ENCODE measurements at places on chromosomes 5 and 9. TPM values are rescaled to one million over a fixed set of nuclear protein-coding genes. Genes with fewer than 3 reads are reported as not detected.
A peak's percentile ranks its signal among the peaks of the same experiment; 100 is the strongest.

Gene FGD3
- 3.1 TPM for total RNA-seq

GRCh38 chr5:135458921-135459331, 6.8 kb upstream of the TIFAB start:
- peak; percentile 83 for DNase-seq

DNA sequence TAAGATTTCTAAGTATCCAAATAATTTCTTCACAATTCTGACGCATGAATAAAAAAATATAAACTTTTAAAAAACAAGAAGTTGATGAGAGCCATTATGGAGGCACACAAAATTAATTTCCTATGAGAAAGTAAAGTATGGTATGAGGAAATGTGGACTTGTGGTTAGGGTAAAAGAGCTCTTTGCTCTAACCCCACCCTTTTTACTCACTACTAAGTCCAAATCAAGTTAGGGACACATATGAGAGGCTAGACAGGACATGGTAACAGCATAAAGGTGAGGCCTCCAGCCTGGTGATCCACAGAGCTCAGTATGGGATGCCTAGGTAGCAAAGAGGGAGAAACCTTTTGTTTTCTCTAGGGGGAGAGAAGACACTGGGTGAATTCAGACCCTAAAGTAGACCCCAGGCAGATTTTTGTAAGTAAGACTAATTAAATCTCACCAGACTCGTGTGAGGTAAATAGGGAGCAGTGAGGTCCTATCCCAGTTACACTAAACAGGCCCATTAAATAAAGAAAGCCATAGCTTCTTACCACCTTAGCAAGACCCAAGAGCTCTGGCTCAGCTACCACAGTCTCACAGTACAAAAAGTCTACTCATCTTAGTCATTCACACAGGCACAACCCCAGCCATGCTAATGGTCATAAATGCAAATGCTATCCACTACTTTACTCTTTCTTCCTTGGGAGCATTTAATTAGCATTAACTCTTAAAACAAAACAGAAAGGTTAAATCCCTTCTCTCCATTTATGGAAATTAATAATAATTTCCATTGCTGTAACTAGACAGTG, 42.6 kb downstream of the MLLT3 start:
- DNase-seq: no peak

Gene FGF1
- not detected for total RNA-seq

- no peak for DNase-seq
Measured at GRCh38 chr5:171794470-171794960, 8.9 kb downstream of the SMIM23 start.

GRCh38 chr5:154627698-154628678, 127.2 kb upstream of the LARP1 start:
- no peak for DNase-seq

DNA sequence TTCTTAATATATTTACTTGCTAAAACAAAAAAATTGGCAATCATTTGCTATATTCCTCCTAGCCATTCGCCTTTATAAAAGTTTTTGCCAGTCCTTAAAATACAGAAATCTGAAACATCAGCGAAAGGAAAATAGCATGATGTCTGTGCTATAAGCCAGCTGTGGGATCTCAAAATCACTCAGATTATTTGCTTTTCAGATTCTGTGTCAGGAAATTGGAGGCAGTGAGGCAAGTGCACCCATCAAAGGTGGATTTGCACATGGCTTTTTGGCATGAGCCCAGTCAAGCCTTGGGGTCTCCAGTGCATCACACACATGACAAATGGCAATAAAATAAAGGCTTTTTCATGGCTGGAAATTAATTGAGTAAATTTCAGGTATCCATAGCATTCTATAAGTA, 196.8 kb upstream of the DAPK1 start:
- no peak for DNase-seq

Gene RBM18
- total RNA-seq: 13.1 TPM

- DNase-seq: no peak
Measured at GRCh38 chr5:116730706-116731105, 156.1 kb upstream of the SEMA6A start.

DNA sequence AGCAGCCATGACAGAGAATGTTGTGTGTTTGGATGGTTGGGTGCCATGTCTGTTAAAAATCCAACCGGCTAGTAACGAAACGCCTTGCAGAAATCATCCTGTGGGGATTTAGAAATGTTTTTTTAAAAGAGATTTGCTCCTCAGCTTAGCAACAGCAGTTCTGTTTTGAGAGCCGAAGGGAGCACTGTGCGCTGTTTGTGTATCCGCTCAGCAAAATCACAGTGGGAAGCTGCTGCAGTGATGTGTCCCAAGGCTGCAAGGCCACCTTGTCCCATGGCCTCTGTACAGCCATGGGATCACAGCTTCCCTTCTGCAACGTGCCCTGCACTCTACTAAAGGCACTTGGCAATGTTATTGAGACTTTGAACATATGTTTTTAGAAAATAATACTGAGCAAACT, 40.9 kb downstream of the TRIO start:
- DNase-seq: no peak

Gene STARD4
- total RNA-seq: 65.0 TPM

- no peak for DNase-seq
Measured at GRCh38 chr9:37986771-37987258, 82.2 kb downstream of the SHB start.

Gene MYOT
- total RNA-seq: not detected

GRCh38 chr5:26791021-26791420, 247.4 kb downstream of the CDH9 start:
- no peak for DNase-seq

Gene TAS2R1
- total RNA-seq: not detected

Gene PLPP1
- total RNA-seq: 20.2 TPM

DNA sequence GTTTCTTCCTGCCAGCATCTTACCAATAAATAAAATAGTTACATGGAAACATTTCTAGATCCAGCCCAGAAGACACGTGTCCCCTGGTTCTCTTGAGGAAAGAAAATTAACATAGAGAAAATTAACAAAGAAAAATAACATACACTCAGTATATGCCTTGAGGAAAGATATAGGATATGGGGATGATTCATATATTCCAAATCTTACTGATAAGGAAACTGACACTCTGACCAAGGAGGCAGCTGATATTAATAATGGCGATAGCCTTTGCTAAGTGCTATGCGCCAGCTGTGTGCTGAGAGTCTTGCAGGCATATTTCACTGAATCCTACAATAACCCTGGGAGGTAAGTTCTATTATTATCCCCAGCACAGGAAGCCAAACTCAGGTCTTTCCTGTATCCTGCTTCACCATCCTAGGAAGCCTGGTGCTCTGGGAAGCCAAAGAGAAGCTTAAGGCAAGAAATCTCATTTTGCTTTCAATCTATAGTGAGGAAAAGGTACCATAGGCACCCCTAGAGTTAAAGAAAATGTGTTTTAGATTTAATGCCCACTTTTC, 302.7 kb upstream of the NREP start:
- no peak for DNase-seq

GRCh38 chr9:13554626-13555025, 275.1 kb upstream of the MPDZ start:
- DNase-seq: no peak

Gene ASPN
- total RNA-seq: not detected

- no peak for DNase-seq
Measured at GRCh38 chr5:76245590-76245989, 157.5 kb upstream of the IQGAP2 start.

Gene CRHBP
- total RNA-seq: not detected

Gene PCDHGA3
- not detected for total RNA-seq

DNA sequence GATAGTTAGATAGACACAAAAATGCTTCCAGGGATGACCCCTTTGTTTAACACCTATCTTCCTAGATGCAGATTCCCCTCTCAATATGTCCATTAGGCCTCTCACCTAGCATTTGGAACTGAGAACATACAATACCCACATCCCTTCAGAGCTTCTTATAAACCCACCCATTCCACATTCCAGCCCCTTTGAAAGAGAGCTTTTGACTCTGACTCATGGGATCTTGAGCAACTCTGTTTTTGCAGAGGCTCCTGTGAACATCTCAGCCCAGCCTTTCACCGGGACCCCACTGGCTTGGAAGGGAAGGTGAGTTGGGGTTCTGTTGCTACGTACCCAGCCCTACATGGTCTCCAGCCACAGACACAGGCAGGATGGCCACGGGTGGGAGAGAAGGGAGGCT, 195.5 kb downstream of the FRMD3 start:
- DNase-seq: no peak

DNA sequence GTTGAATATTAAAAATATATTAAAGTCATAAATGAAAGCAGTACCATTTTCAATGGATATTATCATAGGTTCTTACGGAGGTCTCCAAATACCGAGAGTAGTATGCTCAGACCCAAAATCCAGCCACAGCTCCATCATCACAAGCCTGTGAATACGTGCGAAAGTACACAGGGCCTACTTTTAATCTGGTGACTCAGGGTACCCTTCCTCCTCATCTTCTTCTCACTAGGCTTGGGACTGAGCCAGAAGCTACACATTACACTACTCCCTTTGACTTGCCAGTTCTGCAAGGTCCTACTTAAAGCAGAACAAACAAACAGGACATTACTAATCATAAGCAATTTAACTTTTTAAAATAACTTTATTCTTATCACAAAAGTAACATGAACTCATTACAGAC, 7.6 kb upstream of the RIC1 start:
- peak; percentile 12 for DNase-seq

Gene FBXL7
- total RNA-seq: not detected

DNA sequence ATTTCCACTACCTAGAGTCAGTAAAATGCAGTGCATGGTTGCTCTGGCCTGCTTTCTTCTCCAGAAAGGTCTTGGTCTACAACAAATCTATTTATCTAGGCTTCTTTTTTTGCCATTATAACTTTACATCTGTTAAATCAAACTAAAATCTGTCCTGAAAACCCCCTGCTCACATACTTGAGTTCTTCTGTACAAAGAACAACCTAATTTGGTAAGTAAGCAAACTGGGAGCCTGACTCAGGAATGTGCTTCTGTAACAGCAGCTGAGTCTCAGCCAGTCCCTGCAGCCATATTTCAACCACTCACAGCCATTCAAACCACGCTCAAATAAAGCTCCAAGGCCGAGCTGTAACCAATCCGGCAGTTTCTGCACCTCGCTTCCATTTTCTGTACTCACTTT, 95.8 kb downstream of the PLPP1 start:
- DNase-seq: no peak

GRCh38 chr9:73183917-73184861, 32.5 kb downstream of the ANXA1 start:
- DNase-seq: no peak

- DNase-seq: no peak
Measured at GRCh38 chr9:78437806-78438205, 140.9 kb downstream of the PSAT1 start.

Gene TMC1
- total RNA-seq: not detected

- no peak for DNase-seq
Measured at GRCh38 chr5:33867241-33867640, 24.5 kb downstream of the ADAMTS12 start.
